ENCODE measurements at places on chromosomes 7 and 10. TPM values are rescaled to one million over a fixed set of nuclear protein-coding genes. Genes with fewer than 3 reads are reported as not detected.

Gene C10orf62
- total RNA-seq: not detected

Gene BLNK
- total RNA-seq: not detected

Gene RNF148
- total RNA-seq: 0.44 TPM

Gene CC2D2B
- total RNA-seq: not detected

Gene HMX2
- total RNA-seq: not detected

Gene RET
- total RNA-seq: 0.94 TPM

Data from mammary microvascular endothelial cell (primary cell).